ENCODE measurements at places on chromosomes 13 and 19.
A peak's percentile ranks its signal among the peaks of the same experiment; 100 is the strongest.

GRCh38 chr19:49442354-49442753 is 1.0 kb upstream of the SLC17A7 start:
- no peak for DNase-seq

GRCh38 chr19:55196803-55197202 is 12.5 kb downstream of the PTPRH start:
- DNase-seq: no peak

- DNase-seq: no peak
Measured at GRCh38 chr13:23357349-23357748, 76.2 kb downstream of the SACS start.

- DNase-seq: peak; percentile 44
Measured at GRCh38 chr19:52343548-52343947, 7.5 kb downstream of the ZNF610 start.

DNA sequence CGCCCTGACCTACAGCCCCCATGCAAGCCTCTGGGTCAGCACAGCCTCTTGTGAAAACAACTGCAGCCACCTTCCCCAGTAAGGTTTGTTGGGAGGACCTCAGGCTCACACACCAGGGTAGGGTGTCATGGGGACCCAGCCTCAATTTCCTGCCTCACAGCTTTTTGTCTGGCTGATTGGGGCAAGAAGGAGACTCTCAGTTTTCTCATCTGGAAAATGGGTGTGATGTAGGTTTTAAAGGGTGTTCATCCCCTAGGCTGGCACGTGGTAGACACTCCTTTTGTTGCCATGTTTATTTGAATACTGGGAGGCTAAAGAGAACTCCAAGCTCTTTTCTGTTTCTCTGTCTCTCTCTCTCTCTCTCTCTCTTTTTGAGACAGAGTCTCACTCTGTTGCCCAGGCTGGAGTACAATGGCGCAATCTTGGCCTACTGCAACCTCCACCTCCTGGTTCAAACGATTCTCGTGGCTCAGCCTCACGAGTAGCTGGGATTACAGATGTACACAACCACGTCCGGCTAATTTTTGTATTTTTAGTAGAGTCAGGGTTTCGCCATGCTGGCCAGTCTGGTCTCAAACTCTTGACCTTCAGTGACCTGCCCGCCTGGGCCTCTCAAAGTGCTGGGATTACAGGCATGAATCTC is 18.2 kb upstream of the PLAUR start:
- no peak for DNase-seq

DNA sequence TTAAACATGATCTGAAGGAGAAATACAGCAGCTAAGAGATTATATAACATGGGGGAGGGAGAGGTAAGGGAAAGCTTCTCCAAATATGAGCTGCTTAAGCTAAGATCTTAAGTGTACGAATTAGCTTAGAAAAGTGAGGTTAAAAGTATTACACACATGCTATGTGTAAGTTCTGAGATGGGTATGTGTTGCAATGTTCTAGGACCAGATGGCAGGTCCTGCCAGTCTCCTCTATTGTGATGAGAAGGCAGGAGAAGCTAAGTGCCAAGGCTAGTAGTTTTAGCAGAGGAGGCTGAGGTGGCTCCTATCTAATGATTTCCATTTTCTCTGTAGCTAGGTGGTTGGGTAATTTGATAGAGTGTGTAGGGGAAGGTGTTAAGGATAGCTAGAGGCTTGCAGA is 57.6 kb downstream of the MICU2 start:
- no peak for DNase-seq

- DNase-seq: no peak
Measured at GRCh38 chr19:49022116-49022515, 2.0 kb downstream of the CGB3 start.

GRCh38 chr13:27281420-27281819 is 10.8 kb downstream of the RASL11A start:
- DNase-seq: no peak

DNA sequence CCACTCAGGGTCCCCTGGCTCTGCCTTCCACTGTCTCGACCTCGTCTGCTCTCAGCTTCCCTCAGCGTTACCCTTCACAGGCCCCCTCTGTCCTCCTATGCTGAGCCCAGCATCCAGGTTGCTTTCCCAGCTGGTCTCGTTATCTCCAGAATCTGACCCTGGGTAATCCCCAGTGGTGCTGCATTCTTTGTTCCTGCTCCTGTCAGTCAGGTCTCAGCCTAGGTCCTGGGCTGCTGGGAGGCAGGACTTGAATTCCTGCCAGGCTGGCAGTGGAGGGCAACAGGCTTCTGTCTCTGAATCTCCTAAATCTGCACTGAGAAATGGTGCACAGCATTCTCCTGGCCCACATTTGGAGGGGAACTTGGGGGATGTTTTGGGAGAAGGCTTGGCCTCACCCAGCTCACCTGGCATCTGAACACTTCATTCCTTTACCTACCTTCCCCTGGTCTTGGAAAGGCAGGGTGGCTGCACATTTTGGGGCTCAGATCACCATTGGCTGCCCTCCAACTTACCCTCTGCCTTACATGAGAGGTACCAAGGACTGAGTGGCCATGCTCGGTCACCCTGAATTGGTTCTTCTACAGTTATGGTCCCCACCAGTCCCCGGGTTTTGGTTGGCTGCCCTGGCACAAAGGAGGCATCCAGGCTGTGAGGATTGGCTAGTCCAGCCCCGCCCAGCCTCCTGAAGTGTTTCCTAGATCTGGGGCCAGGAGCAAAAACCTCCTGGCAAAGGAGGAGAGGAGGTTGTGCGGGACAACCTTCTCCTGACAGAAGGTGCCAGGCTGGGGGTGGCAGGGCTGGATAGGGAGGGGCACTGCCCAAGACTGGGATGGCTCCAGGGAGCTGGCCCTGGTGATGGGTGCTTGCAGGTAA is at the start of gene CYP4F8:
Gene CYP4F8, plus strand, starts transcription at position 712 of the 873 bp plus-strand sequence. CDS start 399 bp downstream, outside the sequence.
- no peak for DNase-seq

- DNase-seq: no peak
Measured at GRCh38 chr13:98537306-98537705, 39.6 kb downstream of the STK24 start.

GRCh38 chr19:42203700-42204099 is 13.8 kb downstream of the DEDD2 start:
- no peak for DNase-seq

DNA sequence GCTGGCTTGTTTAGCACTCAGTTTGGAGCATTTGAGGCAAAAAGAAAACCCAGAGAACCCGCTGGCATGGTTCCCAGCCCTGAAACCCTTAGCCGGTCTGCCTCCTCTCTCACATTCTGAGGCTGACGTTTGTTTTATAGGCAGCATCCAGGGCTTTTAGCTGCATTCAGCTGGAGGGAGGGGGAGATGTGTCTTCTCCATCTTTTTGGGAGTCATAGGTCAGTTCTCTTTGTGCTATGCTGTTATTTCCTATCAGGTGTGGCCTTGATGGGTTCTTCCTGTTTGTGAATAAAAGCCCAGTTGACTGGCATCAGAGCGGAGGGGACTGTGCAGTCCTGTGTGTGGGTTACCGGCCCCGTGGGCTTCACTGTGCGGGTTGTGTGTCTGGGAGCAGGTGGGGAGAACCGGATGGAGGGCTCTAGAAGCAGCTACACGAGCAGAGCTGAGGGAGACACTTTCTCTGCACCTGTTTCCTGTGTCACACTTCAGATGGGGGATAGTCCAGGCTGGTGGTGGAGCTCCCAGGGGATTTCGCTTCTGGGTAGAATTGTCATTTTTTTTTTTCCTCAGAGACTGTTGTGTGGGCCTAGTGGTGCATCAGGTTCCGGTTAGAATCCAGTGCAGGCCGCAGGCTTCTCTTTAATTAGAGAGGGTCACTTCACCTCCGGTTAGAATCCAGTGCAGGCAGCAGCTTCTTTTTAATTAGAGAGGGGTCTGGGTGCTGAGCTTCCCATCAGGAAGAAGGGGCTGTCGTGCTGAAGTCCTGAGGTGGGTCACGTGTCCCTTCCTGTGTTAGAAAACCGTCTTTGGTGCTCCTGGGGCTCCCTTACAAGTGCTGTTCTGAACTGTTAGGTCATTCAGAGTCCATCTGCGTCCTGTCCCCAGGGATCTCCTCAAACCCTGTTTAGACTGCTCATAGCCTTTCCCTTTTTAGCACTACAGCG is 69.6 kb downstream of the ARHGEF7 start:
- no peak for DNase-seq

- peak; percentile 77 for DNase-seq
Measured at GRCh38 chr19:1503089-1503924, 9.5 kb downstream of the ADAMTSL5 start.

All from left ventricle myocardium superior (tissue), 1 donor.